ENCODE measurements at places on chromosomes 7 and 10. TPM values are rescaled to one million over a fixed set of nuclear protein-coding genes. Genes with fewer than 3 reads are reported as not detected.

DNA sequence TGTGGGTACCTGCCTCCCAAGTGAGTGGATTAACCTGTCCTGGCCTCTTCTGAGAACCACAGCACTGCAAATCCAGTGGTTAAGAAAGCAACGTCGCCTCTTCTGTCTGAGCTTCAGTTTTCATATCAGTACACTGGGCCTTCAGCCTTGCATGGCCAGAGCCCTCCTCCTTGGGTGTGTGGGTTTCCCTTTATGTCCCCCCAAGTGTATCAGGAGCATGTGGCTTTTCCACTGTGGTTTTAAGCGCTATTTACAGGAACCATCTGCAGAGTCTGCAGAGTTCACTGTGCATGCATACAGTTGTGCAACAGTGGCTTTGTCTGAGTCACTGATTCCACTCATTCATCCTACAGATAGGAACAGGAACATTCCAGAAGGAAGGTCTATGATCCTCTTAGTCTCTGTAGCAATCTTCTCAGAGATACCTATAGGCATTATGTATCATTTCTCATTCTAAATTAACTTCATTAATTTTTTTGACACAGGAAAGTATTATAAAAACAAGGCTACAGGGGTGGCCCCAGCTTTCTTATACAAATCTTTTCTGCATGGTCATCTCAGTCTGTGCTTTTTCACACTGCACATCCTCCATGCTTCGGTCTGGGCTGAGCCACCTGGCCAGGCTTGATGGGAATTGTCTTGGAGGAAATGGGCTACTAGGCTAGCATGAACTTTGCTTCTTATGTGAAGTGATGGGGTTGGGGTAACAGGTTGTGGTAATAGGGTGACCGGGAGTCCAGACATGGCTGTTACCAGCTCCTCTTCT, 17.1 kb downstream of the MBL2 start:
- DNase-seq = peak; percentile 54

The TMEM225B gene
- total RNA-seq = 0.27 TPM

The ATOH7 gene
- total RNA-seq = 0.54 TPM

DNA sequence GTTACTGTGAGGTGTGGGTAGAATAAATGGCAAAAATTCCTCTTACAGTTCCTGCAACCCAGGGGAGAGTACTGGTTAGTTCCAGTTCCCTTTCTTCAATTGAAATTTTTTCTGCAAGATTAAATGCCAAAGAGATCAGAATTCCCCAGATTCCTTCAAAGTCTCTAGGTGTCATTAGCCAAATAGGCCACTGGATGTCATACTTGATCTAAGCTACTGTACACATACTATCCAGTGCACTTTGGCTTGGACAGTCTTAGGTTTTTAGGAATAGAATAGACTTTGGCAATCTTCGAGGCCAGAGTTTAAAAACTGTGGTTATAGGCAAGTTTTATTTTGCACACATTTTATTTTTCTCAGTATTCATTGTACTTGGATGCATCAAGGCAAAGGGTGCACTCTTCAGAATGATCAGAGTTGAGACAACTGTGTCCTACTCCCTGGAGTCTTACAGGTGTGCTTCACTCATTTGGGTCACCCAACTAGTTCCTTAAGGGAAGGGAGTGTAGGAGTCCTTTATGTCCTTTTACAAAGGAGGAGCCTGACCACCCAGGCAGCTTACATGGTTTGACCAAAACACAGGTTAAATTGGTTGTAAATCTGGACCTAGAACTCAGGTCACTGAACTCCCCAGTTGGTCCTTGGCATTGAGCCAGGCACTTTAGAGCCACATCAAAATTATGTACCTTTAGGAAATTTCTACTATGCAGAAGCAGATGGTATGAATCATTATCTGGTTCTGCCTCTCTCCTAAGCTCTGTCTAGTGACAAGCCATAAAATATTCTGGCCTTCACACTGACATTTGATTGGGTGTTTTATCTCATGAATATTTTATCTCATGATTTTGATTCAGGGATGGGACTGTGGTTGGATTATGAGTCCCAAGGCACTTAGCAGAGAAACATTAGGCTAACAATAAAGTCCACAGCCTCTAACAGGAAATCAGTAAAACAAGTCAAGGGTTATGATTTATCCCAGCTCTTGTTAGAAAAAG, 49.5 kb downstream of the ASAH2B start:
- DNase-seq = peak; percentile 68

- DNase-seq = no peak
Measured at GRCh38 chr10:59762505-59762904, 9.2 kb upstream of the MRLN start.

DNA sequence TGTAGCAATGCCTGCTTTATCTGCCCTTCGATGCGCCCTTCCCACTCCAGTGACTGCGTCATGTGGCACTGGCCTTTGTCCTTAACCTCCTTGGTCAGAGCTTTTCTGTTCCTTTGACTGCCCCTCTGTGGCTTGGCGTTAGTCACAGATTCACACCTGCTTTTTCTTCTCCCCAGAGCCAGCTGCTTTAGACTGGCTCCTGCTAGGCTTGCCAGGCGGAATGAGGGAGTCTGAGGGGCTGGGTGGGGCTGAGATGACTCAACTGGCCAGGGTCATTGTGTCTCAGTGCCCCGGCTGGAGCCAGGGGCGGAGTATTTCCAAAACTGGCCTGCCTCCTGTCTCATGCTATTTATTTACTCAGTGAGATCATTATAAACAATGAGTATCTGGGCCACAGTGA, 194.1 kb downstream of the EMX2 start:
- DNase-seq = no peak

The NPFFR1 gene
- total RNA-seq = not detected

GRCh38 chr7:129315960-129316359, 91.1 kb downstream of the AHCYL2 start:
- DNase-seq = no peak

GRCh38 chr7:112940314-112940732, 146.3 kb downstream of the GPR85 start:
- DNase-seq = no peak

- no peak for DNase-seq
Measured at GRCh38 chr7:37982423-37982822, 62.0 kb downstream of the EPDR1 start.

DNA sequence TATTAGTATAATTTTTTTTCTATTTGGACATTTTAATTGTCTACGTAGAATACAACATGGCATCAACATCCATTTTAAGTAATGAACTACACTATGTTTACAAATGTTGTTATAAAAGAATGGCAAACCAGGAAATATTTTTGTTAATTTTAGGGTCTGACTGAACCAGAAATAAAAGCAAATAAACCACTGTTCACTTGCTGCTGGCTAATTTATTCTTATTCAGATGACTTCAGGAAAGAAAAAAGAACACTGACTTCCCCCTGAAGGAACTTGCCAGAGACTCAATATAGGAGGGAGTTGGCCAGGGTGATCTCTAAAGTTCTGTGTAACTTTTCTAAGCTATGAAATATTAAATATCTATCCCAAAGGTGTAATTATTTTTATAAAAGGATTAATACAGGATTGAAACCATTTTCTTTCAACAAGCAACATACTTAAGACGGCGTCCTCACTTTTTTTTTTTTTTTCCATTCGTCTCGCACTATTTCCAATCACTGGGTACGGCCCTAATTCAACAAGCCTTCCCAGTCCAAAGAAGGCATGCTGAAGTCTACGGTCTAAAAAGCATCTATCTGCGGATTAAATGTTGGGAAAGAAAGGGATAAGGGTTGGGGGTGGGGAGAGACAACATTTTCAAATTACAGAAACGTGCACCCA, 1.2 kb downstream of the USP6NL start:
- DNase-seq = no peak

- DNase-seq = no peak
Measured at GRCh38 chr7:157219154-157219553, 80.4 kb downstream of the UBE3C start.

The NME8 gene
- not detected for total RNA-seq

The ASZ1 gene
- total RNA-seq = not detected

DNA sequence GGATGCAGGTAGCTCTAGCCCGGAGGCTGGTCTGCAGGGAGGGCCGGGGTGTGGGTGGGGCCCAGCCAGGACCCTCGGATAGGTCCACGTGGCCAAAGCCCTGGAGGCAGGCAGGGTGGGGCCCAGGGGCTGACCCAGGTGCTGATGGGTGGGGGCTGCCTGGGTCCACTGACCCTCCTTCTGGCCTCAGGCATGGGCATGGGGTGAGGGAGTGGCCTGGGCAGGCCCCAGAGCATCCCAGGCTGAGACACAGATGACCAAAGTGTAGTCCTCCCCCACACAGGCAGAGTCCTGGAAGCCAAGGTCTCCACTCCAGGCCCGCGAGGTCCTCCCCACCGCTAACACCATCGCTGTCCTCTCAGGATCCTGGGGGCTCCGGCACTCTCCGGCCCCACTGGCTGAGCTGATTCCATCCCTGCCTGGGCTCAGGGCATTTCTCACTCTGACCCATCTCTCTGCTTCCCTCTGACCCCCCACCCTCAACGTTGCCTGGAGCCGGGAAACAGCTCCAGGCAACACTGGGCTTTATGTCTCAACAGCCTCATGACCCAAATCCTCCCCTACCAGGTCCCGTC, 20.7 kb upstream of the PPP2R2D start:
- no peak for DNase-seq

The ZNF727 gene
- not detected for total RNA-seq

GRCh38 chr10:44650691-44651661, 260.2 kb upstream of the TMEM72 start:
- no peak for DNase-seq

DNA sequence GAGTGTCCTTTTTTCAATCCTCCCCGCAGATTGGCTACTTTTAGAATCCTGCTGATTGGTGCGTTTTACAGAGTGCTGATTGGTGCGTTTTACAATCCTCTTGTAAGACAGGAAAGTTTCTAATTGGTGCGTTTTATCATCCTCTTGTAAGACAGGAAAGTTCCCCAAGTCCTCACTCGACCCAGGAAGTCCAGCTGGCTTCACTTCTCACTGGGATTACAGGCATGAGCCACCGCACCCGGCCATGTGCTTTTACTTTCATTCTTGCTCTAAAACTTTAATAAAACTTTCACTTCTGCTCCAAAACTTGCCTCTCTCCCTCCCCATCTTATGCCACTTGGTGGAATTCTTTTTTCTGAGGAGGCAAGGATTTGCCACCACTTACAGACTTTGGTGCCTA, 17.0 kb upstream of the WAPL start:
- no peak for DNase-seq

The BAMBI gene
- 165 TPM for total RNA-seq

DNA sequence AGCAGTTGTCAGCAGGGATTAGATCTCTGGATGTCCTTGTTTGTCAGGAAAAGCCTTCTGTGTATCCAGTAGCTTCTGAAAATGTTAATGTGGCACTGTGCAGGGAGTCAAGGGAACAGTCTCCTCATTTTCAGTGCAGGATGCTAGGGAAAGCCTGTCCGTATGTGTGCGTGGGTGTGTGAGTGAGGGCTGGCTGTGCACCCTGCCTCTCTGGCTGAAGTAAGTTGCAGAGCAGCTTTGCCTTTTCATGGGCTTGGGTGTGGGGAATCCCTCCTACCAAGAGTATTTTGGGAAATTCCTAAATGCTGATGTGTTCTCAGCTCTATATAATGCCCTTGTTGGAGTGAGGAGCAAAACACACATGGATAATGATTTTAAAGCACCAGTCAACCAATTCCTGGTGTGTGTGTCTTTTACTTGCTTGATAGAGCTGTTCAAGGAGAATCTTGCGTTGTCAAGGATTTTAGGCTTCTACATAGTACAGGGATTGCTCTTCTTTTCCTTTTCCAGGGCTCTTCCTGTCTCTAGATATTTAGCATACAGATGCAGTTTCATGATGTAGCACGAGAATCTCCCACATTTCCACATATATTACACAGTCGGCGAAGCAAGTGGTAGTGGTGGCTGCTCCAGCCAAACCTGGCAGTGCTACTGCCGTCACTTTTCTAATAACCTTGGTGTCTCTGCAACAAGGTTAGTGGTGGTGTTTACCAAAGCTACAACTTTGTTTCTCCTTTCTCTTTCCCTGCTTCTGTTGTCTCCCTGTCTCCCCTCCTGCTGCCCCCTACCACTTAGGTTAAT, 92.8 kb downstream of the MCU start:
- DNase-seq = peak; percentile 51

- DNase-seq = no peak
Measured at GRCh38 chr7:1085266-1085665, 2.6 kb upstream of the GPER1 start.

DNA sequence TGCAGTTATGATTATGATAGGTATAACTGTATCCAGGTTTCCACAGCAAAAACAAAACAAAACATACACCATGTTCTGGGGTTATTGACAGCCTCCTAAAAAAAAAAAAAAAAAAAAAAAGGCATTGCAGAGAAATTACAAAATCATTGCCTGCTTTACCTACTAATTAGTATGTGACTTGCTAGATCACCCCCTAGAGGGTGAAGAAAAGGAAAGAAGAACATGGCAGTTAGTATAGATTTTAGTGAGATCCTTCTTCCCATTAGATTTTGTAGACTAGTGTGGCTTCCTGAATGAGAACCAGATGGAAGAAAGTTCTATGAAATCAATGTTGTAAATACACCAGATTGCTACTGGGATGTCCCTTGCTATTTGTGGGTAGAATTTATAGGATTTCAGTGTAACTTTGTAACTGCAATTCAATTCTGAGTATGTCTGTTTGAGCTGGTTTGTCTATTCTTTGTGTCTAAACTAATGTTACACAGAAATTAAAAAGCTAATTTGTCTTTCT, 24.0 kb upstream of the AGBL3 start:
- DNase-seq = no peak

DNA sequence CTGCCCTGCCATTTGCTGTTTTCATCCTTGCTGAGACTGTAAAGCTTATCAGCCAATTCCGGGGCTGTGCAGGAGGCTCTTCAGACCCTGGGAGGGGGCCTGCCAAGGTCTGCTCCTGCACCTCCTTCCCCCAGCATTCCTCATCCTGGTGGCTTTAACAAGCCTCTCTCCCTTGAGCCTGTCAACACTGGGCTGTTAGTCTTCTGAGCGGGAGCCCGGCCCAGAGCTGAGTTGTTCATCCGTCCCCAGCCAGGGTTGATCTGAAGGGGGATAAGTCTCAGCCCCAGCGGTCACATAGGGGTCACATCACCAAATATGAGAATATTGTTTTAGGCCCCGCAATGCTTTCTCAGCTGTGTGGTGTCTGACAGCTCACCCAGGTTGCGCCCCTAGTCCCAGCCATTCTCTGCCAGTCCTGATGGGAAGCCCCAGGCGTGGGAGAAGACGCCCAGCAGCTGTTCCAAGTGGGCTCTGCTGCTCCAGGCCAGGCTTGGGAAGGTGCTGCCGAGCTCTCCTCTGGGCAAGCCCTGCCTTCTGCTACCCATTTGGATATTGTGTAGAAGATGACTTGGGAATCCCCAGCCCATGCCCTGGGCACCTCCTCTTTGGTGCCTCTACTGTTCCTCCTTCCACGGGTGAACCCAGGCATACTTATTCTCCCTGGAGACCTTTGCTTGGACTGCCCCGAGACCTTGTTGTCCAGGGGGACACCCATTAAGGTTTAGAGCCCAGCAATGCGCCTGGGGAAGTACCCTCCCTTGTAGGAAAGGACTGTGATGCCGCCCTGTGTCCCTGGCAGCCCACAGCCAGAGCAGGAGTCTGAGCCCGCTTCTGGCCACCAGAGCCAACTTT, 23.5 kb upstream of the TRIM8 start:
- DNase-seq = no peak

The GPNMB gene
- total RNA-seq = 1.2 TPM

Measured in Caco-2 (cell line).